Activated CD4-positive, alpha-beta T cell treated with anti-CD3 and anti-CD28 coated beads, Interleukin-2, amount 10 ng/mL, durations not matched to agents 24 days and 14 days (primary cell): ENCODE measurements at places on chromosomes 11 and 22. TPM values are rescaled to one million over a fixed set of nuclear protein-coding genes. Genes with fewer than 3 reads are reported as not detected.

The TRIM66 gene
- 11.9 and 13.4 TPM in 2 replicates for total RNA-seq

The PYGM gene
- total RNA-seq, result 2.4 and 3.1 TPM in 2 replicates

The PHF21B gene
- total RNA-seq, result 0.07 TPM in 2 replicates

The GTSE1 gene
- total RNA-seq, result 37.6 and 40.8 TPM in 2 replicates

The LYVE1 gene
- not detected in 2 replicates for total RNA-seq

The BTG4 gene
- total RNA-seq, result not detected in 2 replicates

The RAB39A gene
- total RNA-seq, result not detected in 2 replicates
